ENCODE measurements at places on chromosomes 16 and 17.

DNA sequence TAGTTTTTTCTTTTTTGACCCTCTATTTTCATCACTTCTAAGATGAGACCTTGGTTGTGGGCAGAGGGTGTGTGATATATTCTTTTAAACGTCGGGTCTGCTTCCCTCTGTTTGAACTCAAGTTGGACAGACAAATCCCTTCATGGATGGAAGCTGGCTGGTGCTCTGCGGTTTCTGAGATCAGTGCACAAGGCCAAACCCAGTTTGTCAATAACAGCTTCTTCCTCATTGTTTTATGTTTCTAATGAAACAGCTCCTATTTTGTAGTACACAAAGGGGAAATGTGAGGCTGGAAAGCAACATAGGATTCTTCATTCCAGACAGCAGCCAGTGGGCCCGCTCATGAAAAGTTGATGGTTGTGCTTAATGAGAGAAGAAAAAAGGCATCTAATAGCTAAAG, 159.6 kb downstream of the PRKCA start:
- no peak for DNase-seq

DNA sequence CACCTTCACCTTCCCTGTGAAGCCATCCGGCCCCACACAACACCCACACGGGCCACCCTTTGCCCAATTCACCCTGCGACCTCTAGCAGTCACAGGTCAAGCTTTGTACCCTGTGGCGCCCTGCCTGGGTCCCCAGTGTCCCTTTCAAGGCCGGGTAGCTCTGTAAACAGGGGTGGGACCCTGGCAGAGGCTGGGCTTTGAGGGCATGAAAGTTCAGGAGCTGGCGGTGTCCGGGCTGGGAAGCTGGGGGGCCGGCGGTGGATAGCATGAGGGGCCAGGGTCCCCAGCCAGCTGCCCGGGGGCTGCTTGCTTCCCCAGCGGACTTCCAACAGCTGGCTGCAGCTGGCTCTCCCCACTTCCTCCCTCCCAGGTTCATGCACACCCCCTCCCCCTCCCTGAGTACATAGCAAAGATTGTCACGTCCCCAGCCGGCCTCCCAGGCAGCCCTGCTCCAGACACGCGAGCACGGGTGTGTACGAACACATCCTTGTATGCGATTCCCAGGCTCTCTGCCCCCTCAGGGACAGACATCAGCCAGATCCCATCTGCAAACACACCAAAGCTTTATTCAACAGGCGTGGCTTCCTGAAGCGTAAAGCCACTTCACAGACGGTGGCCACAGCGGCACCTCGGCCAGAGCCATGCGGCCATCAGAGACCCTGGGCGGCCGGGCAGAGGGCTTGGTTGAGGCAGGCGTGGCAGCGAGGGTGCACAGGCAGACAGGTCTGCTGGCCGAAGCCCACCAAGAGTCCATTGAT, 8.2 kb downstream of the NTHL1 start:
- no peak for DNase-seq

- no peak for DNase-seq
Measured at GRCh38 chr16:1981398-1981836, at the start of gene NOXO1. NOXO1 (minus strand) TSS chr16:1981469; CDS start chr16:1981179, 290 bp downstream.

GRCh38 chr17:31487063-31487647, 95.7 kb downstream of the RAB11FIP4 start:
- DNase-seq = no peak

- DNase-seq = no peak
Measured at GRCh38 chr17:63341276-63341675, 104.8 kb downstream of the CYB561 start.

DNA sequence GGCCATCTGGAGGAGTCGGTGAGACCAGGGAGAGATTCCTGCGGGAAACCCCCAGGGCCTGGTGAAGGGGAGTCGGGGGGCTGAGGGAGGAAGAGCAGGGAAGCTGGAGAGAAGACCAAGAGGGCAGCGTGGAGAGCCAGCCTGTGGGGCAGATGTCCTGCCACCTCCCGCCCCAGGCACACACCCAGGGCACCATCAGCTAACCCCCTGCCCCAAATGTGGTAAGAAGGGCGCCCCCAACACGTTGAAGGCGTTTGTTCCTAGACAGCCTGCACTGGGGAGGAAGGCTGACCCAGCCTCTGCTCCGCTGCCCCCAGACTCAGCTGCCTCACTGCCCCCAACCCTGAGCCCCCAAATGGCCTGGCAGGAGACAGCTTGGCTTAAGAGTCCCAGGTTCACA, 1.3 kb downstream of the BAIAP3 start:
- no peak for DNase-seq

DNA sequence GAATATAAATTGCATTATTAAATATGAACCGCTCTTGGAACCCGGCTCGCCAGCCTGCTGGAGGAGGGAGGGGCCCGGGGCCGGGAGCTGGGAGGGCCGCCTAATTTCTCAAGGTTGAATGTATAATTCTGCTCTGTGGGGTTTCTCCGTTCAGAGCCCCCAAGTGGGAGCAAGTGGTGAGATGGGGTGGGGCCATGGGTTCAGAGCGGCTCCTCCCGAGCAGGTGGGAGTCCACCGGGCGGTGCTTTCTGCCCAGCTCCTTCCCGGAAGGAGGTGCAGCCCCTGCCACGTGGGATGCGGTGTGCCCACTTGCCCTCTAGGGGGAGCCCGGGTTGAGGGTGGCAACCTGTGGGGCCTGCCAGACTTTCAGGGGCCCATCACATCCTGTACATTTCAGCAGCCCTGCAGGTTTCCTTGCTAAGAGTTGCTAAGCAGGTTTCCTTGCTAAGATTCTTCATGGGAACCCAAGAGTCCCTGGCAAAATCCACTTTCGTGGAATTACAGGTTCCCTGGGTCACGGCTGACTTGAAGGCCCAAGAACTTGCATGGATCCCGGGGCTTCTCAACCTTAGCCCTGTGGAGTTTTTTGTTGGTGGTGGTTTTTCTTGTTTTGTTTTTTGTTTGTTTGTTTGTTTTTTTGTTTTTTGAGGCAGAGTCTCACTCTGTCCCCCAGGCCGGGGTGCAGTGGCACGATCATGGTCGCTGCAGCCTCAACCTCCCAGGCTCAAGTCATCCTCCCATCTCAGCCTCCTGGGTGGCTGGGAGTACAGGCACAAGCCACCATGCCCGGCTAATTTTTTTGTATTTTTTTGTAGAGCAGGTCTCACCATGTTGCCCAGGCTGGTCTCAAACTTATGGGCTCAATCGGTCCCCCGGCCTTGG, 196.7 kb upstream of the GSE1 start:
- peak; percentile 51 for DNase-seq

DNA sequence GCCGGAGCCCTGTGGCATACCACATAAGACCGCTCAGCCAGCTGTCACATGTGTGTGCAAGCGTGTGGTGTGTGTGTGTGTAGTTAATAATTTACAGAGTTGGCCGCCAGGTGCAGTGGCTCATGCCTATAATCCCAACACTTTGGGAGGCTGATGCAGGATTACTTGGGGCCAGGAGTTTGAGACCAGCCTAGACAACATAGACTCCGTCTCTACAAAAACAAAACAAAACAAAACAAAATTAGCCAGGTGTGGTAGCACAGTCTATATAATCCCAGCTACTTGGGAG, 20.4 kb downstream of the SOCS1 start:
- DNase-seq = no peak

DNA sequence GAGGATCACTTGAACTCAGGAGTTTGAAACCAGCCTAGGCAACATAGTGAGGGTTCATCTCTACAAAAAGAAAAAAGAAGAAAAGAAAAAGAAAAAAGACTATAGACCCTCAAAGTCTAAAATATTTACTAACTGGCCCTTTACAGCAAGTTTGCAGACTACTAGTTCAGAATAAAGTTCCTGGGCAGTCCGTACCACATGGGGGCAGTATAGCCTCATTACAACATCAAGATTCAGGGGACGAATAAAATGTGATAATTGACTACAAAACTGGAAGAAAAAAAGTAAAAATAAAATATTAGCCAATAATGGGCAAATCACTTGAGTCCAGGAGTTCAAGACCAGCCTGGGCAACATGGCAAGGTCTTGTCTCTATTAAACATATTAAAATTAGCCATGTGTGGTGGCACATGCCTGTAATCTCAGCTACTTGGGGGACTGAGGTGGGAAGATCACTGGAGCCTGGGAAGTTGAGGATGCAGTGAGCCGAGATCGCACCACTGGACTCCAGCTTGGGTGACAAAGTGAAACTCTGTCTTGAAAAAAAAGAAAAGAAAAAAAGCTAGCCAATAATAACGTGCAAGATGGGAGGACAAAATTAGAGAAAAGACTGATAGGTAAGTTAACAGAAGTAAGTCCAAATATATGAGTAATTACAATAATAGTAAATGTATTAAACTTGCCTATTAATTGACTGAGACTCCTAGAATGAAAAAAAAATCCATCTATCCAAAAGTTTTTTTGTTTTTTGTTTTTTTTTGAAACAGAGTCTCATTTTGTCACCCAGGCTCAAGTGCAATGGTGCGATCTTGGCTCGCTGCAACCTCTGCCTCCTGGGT, 129.4 kb upstream of the SEC14L1 start:
- no peak for DNase-seq

DNA sequence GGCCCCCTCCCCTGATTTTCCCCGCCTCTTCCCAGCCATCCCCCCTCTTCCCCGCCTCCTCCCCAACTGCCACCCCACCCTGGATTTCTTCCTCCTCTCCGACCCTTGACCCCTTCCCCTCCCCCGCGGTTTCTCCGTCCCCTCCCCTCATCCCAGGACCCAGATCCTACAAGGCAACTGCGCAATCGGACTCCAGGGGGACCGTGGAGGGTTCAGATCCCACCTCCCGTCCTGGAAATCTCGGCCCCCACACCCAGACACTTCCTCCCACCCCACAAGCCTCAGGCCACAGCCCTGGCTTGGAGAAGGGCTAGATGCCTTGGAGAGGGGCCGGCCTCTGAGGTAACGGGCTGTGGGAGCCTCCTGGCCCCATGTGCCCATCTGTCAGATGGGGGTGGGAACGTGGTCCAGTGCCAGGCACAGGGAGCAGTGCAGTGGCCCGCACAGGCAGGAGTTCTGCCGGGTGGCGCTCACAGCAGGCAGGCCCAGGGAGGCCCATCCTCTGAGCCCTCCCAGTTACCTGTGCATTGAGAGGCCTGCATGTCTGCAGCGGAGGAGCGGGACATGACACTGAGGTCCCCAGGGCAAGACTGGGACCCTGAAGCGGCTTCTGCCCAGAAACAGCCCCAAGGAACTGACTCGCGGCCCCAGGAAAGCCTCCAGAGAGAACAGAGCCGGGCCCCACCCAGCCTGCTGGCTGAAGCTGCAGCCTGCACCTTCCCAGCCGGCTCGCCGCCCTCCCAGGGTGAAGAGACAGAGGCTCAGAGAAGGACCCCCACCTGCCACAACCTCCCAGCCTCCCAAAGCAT, 16.7 kb downstream of the ZNF423 start:
- no peak for DNase-seq

GRCh38 chr16:30813821-30814189, 26.8 kb upstream of the ZNF629 start:
- no peak for DNase-seq

GRCh38 chr16:11986521-11987057, 10.1 kb downstream of the SNX29 start:
- no peak for DNase-seq

GRCh38 chr17:79690466-79690865, 40.3 kb upstream of the ENPP7 start:
- DNase-seq = no peak

DNA sequence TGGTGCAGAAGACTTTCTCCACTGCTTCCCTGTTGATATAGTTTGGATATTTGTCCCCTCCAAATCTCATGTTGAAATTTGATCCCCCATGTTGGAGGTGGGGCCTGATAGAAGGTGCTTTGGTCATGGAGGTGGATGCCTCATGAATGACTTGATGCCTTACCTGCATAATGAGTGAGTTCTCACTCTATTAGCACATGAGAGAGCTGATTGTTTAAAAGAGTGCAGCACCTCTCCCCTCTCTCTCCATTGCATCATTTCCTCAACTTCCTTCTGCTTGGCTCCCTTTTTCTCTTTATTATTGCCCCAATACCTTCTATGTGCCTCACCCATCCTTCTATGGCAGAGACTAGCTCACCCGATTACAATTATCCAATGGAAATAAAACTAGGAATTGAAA, 90.8 kb upstream of the COX10 start:
- no peak for DNase-seq

DNA sequence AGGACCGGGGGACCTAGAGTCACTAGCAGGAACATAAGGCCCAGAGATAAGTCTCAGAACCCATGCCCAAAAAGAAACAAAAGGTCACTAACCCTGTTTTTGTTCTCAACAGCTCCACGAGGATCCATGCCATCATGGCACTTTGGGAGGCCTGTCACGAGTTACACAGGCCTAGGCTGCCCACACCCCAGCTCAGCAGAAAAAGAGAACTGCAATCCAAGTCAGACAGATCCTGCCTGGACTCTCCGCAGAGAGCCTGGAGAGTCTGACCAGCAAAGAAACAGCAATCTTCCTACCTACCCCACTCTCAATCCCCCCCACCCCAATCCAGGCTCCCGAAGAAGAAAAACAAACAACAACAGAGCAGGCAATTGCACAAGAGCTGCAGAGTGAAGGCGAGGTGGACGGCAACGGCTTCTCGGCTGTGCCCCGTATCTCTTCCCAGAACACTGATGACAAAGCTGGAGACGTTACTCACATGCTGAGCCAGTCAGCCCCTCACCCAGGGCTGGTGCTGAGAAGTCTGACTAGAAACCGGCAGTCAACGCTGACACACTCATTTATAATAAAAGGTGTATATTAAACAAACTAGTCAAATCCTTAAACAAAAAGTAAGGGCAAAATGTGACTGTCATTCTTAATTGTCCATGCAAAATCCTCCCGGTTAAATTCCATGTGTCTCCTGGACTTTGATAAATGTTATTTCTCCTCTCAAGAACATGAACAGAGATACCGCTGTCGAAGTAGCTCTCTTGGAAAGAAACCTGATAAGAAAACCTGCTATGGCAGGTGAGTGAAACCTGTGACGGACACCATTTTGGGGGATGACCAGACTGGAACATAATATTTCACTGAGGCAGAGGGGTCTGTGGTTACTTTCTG, 89.3 kb downstream of the SMG6 start:
- DNase-seq = no peak

DNA sequence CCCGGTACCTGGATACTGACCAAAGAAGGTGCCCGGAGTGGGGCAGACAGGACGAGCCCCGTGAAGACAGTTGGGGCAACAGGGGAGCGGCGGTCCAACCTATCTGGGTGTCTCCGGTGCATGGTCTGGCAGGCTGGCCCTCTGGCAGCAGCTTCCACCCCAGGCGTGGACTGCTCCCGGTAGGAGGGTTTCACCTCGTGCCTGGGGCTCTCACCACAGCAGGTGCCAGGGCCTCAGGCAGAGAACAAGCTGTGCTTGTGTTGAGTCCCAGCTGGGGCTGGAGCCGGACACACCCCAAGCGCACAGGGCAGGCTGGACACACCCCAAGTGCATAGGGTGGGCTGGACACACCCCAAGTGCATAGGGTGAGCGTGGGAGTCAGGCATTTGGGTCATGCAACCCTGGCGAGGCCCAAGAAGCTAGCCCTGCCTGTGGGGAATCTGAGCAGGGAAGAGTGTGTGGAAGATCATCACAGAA, 1.5 kb upstream of the FBXL16 start:
- DNase-seq = no peak

- DNase-seq = no peak
Measured at GRCh38 chr17:63665527-63666214, 34.3 kb downstream of the LIMD2 start.

DNA sequence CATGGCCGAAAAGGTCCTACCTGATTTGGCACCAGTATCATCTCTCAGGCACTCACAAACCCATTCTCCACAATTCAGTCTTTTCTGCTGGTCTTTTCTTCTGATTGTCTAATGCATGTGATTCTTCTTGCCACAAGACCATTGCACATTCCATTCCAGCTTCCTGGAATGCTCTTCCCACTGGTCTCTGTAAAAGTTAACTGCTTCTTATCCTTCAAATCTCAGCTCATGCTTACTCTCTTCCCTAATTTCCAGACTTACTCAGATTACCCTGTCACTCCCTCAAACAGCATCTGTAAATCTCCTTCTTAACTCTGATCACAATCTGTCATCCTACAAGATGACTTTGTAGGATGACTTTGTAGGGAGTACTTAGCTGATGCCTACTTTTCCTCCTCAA, 320.2 kb downstream of the MAP2K6 start:
- DNase-seq = no peak
